ENCODE measurements at places on chromosomes 13 and 19.

- DNase-seq = no peak
Measured at GRCh38 chr13:98784666-98785065, 32.2 kb upstream of the SLC15A1 start.

DNA sequence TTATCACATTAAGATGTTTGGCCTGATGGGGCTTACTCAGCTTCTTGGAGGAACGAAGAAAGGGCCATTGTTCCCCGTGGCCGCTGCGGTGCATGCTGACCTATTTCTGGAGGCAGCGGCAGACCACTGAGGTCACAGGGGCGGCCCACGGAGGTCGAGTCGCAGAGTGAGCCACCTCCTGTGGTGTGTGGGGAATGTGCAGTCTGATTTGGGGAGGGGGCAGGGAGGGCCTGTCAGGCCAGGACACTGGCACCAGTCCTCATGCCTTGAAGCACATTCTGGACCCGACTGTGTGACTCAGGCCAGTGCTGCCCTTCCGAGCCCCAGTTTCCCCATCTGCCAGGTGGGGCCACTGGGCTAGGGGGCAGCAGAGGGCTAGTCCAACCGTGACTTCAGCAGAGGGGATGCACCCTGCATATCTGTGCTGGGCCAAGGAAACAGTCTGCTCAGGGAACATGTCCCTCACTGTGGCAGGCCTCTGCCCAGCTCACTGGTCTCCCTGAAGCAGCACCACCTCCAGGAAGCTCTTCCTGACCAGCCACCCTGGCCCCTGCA, 6.3 kb downstream of the SLC7A10 start:
- DNase-seq = no peak

GRCh38 chr19:14672188-14672872, 2.3 kb downstream of the ADGRE3 start:
- DNase-seq = no peak

DNA sequence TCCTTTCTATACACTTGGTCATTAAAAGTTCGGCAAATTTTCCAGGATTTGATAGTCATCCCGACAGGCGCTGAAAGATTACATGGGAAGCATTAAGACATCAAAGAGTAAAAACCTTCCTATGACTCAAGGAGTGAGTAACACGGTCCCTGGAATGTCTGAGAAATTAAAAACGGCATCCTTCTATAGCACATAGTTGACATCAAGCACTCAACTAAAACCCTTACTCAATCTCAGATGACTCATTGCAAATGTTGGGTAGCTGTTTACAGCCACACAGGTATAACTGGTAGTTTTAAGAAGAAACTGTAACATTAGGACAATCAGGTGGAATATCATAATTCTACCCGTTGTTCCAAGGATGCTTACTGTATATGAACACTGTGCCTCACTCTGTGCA, 6.4 kb upstream of the LGALS13 start:
- no peak for DNase-seq

DNA sequence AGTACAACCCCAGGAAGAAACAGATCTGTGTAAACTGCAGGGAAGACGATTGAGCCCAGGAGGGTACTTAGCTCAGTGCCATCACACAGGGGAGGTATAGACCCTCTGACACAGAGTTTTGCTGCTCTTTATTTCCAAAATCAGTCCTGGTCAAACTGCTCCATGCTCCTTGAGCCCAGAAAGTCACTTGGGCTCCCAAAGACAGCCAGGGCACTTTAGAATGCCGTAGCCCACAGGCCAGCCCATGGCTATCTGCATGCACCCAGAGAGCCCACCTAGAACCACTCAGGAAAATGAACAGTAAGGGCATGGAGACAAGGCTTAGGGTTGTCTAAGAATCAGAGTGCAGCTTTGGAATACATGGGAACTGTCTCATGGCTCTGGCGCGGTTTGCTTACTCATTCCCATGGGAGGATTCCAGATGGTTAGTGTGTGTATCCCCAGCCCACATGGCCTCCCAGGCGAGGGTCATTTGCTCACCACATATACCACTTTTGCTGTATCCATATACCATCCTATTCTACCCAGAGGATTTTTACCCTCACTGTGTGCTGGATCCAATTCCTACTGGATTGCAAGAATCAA, 14.7 kb upstream of the PDCD5 start:
- DNase-seq = no peak

GRCh38 chr13:81987159-81987558, 1646.2 kb upstream of the SPRY2 start:
- DNase-seq = no peak

DNA sequence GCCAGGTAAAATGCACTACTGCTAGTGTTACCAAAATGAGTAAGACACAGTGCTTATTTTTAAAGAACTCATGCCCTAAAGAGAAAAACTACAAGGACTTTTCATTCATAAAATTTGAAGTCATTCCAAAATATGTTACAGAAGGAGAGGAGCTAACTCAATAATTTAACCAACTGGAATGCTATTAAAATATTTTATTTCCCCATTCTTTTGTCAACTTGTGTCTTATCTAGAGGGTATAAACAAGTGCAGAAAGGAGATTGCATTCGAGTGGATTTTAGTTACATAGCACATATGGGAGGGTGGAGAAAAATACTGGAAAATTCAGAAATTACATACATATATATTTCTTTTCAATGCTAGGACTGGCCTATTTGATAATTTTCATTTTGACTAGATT, 131.0 kb upstream of the IRS2 start:
- no peak for DNase-seq

GRCh38 chr13:47433461-47434005, 536.7 kb upstream of the HTR2A start:
- DNase-seq = no peak

- DNase-seq = no peak
Measured at GRCh38 chr13:113923376-113924063, 50.4 kb downstream of the C13orf46 start.

- no peak for DNase-seq
Measured at GRCh38 chr13:94412870-94413597, 66.4 kb downstream of the DCT start.

- DNase-seq = no peak
Measured at GRCh38 chr13:54210397-54211049, 1181.9 kb downstream of the OLFM4 start.
